Large intestine (tissue), 12 donors: ENCODE measurements at places on chromosomes 7 and 10.

GRCh38 chr7:142412551-142413193 lies 154.8 kb upstream of the PRSS58 start:
- DNase-seq: peak; percentile 46

DNA sequence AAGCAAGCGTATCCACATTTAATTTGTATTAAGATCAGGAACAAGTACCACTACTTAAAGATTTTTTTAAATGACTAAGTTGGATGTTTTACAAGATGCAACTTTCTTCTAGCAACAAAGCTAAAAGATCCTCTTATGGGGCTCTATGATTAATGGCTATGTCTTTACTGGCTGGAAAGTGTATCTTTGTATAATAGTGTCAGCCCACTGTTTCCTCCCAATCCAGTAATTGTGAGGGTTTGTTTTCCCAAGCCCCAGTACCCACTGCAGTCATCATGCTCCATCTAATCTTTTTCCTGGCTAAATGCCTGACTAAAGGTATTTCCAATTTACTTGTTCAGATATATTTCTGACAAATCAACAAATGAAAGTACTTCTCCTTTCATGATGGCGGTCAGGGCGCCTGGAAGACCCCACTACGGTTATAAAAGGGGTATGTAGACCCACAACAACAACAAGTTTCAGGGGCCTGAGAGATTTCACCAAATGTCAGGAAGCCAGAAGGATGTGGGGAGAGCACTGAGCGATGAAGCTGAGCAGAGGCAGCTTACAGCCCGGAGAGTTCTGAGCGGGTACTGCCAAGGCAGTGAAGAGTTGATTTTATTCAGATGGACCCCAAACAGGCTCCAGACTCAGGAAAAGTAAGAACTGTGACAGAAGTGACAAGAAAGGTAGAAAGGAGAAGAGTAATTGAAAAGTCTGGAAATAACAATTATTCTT lies 222.6 kb upstream of the KLF14 start:
- no peak for DNase-seq

GRCh38 chr10:76973091-76974016 lies 664.3 kb downstream of the KCNMA1 start:
- DNase-seq: no peak

DNA sequence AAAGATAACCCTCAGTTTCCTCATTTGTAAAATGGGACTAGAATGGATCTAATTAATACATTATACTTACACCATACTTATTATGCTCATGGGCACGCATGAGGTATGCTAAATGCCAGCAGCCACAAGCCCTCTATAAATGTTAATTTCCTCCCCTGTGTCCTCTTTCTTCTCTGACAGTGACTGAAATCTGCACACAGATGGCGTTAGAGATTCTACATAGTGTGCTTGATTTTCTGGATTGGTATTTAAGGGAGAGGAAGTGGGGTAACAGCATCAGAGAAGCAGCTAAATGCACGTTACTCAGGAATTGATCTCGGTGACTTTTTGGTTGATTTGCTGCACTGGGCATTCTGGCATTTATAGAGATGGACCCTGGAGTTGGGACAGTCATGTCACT lies 568.5 kb downstream of the CALN1 start:
- no peak for DNase-seq

- DNase-seq: peak; percentile 71
These were observed 9.9 kb downstream of the TTYH3 start for GRCh38 chr7:2641406-2642393.

DNA sequence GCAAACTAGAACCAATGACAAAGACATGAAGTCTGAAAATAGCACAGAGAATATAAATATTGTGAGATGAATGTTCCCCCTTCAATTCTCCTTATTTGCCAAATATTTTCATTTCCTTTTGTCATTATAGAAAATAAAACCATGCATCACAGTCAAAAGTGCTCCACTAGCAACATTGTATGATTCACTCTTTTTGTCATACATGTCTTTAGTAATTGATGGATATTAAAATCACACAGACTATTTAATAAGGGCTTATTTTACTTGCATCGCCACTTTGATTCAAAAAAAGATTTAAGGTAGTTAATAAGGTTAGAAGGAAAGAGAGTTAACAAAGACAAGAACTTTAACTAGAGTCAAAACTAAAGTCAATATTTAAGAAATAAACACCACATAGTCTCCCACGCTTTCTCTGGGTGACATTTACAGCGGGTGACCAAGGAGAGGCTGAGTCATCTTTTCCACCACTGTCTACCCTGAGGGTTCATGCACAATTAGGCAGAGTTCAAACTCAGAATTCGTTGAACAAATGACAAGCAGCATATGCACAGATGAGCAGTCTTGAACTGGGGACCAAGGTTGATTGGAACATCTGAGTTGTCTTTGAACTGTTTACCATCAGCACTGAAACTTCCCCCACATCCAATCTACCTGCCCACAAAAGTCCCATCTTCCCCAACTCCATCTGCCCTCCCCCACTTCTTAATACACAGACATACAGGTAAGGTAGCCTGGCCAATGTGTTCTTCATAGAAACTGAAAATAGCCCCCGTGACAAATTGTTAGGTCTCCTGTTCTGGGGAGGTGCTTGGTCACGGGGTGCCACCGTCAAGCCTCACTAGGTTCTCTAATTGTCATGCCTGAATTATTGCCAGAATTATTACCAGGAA lies 42.5 kb downstream of the C7orf25 start:
- DNase-seq: no peak

DNA sequence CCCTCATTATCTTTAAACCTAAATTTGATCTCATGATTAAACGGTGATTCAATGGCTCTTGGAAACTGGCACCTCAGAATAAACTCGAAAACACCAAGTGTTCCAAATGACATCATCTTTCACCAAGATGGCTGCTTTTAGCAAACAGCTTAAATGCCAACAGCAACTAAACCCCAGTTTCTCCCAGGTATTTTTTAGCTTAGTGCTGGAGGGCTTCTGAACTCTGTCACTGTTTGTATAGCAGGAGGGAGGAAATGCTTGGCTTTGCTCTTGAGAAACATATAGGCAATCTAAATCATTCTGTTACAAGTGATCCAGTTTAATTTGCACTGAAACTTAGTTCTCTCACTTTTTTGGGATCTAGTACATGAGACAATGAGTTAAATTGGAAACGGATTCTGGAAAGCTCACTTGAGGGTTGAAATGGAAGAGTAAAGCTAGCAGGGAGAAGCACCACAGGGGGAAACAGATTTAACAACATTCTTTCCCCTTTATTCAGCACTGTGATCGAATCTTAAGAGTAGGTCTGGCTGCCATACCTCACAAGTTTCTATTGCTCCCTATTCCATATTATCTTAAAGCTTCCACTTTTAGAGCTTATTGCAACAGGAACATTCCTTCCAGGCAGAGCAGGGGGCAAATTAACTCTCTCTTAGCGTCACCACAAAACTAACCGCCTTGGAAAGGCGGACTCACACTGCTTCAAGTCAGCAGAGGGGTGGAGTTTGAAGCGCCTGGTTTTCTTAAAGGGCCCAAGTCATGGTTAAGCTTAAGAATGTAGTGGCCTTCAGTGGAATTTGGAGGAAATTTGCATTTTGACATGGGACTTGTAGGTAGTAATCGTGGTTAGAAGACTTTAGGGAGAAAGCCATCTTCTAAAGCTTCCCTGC lies 1.8 kb upstream of the CCDC6 start:
- DNase-seq: peak; percentile 69

- no peak for DNase-seq
These were observed 29.5 kb upstream of the EBF3 start for GRCh38 chr10:129993621-129994020.

- peak; percentile 48 for DNase-seq
These were observed 12.6 kb upstream of the CDH23 start for GRCh38 chr10:71383972-71384687.

- DNase-seq: peak; percentile 70
These were observed at the start of gene ST8SIA6 for GRCh38 chr10:17454161-17455014. Gene ST8SIA6, minus strand, starts transcription at chr10:17454595. Its CDS starts 340 bp downstream, at chr10:17454255.

- no peak for DNase-seq
These were observed 91.5 kb upstream of the MXI1 start for GRCh38 chr10:110115784-110116520.

DNA sequence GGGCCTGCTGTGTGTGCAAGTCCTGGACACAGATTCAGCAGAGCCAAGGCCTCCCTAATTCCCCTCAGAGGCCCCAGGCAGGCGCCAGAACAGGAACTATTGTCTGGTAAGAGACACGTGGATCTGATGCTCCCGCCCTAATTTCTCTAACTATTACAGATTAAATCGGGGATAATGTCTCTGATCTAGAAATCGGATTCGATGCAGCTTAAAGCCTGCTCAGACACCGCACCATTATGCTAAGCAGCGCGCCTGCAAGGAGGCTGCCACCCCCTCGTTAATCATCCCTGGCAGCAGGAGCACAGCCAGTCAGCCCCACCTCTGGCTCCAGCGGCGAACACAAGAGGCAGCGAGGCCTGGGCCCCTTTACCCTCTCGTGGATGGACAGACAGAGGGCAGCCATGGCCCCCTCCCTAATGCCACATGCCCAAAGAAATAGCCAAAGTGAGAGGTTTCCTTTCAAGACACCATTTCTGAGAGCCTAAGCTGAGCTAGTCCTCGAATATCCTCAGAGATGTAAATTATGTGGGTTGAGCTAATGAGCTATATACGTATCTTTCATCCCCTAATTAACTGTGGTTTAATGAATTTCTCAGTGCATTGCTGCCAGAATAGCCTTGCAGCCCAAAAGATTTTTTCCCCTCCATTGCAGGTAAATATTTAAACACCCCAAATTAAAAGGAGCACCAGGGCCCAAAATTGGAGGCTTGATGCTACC lies 122.1 kb downstream of the GRID1 start:
- DNase-seq: no peak

DNA sequence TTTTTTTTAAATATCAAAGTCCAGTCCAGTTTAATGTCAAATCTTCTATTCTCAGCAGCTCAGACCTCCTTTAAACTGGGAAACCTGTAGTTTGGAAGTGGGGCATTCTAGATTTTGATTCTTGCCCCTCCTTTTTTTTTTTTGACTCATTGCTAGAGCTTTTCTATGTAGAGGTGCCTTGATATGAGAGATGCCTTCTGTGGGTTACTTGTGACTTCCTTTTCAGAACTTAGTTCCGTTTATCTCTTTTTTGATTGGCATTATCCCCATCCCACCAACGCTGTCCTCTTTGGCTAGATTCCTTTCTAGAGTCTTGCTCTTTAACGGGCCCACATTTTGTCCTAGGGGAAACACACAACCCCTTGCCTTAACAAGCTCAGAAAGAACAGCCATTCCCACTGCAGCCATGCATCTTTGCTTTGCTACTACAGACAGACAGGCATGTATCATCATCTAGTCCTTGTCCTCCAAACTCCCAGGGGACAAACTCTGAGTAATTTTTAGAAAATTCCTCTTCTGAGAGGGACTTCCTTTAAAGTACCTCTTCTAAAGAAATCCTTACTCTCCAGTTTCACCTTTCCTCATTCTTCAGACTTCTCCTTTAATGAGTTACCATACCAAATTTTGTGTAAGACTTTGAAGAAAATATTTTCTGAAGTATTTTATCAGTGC lies 153.6 kb downstream of the PHF14 start:
- no peak for DNase-seq

DNA sequence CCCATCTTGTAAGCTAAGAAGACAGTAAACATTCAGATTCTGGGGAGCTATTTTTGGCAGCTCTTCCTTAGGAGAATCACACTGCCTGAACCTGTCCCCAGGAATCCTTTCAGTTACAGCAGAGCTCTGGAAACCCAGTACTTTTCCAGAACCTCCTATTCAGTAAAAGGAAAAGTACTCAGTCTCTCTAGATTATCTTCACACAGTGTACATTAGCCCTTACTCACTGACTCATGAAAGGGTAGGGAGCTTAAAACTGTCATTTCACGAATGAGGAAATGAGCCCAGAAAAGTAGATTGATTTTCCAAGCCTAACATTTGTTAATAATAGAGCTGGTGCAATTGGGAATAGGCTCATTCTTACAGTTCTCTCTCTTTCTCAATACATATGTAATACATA lies 3.9 kb upstream of the CNNM1 start:
- no peak for DNase-seq

DNA sequence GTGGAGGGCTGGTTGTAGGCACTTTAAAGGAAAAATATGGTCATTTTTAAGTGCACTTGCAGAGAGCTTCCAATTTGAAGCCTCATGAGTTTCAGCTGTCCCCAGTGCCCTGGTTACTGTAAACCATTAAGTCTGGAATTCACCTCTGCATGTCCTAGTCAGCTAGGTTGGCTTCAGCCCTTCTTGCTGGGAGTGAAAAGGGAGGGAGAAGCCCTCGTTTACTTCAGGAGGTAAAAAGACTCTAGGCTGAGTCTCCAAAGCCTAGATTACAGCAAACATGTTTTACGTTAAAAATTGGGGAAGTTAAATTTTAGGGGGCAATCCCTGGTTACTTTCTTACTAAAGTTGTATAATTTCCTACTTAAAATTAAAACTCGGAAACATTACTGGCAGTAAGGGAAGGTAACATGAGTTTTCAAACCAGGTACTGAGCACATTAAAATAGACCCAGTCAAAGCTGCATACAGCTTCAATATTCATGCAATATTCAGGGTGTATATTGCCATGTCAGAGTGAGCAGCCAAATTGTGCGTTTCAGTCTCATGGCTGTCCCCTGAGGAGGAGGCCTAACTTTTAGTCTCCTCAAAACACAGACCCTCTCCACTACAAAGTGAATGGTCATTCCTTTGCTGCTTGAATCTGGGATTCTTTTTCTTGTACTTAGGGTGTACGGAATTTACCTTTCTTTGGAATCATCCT lies 156.7 kb downstream of the PRKG1 start:
- DNase-seq: no peak

DNA sequence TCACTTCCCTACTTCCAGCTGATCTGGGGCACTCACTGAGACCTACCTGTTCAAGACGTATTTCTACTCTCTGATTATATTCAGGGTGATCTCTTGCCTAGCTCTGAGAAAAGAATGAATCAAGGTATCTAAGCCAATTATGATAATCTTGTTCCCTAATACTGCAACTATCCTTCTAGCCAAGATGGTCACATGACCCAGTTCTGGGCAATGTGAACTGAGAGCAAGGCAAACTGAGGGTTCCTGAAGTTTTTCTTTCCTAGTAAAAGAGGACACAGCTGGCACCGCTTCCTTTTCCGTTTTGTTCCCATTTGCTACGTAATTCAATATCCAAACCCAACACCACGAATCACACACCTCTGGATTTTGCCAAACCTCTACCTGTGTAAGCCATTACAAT lies 5.9 kb upstream of the GPAM start:
- no peak for DNase-seq

- DNase-seq: no peak
These were observed 211.6 kb downstream of the SFMBT2 start for GRCh38 chr10:7199152-7199760.

GRCh38 chr7:64651203-64651602 lies 14.7 kb upstream of the ZNF107 start:
- DNase-seq: no peak

- DNase-seq: no peak
These were observed 113.7 kb downstream of the EGFR start for GRCh38 chr7:55132550-55132889.

GRCh38 chr10:78264361-78264760 lies 230.7 kb downstream of the RPS24 start:
- DNase-seq: no peak

GRCh38 chr10:56319386-56319785 lies 41.7 kb downstream of the ZWINT start:
- DNase-seq: no peak

GRCh38 chr10:105855791-105856190 lies 1214.7 kb downstream of the SORCS3 start:
- DNase-seq: no peak
